ENCODE measurements at places on chromosomes 12 and 14.

- no peak for DNase-seq
These were observed 38.8 kb downstream of the MDM1 start for GRCh38 chr12:68293347-68293746.

- DNase-seq, result no peak
These were observed 1163.3 kb downstream of the VRK1 start for GRCh38 chr14:97960436-97960835.

DNA sequence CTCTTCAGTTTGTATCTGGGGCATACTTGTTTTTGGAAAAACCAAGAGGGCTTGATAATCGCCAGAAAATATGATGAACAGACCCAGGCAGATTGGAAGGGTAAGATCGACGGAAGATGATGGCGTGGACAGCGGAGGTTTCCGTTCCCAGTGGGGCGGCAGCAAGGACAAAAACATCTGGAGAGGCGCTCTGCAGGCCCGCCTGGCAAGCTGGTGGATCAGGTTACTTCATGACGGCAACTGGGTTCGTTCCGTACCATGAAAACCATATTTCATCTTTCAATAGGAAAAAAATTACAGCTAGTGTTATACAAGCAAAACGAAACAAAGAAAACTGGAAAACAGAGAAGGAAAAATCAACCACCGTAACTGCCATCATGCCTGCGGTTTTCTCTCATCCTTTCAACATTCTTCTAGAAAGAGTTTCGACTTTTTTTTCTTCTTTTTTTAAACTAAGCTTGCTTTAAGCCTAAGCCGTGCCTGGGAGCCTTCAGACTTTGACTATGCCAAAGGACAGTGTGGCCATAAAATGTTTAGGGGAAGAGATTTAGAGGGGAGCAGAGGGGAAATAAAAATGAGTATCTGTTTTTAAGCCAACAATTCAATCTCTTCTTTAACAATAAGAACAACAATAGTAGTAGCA is 210.5 kb downstream of the FOXN3 start:
- no peak for DNase-seq

- DNase-seq, result no peak
These were observed 1.6 kb downstream of the OGFOD2 start for GRCh38 chr12:122976648-122976975.

DNA sequence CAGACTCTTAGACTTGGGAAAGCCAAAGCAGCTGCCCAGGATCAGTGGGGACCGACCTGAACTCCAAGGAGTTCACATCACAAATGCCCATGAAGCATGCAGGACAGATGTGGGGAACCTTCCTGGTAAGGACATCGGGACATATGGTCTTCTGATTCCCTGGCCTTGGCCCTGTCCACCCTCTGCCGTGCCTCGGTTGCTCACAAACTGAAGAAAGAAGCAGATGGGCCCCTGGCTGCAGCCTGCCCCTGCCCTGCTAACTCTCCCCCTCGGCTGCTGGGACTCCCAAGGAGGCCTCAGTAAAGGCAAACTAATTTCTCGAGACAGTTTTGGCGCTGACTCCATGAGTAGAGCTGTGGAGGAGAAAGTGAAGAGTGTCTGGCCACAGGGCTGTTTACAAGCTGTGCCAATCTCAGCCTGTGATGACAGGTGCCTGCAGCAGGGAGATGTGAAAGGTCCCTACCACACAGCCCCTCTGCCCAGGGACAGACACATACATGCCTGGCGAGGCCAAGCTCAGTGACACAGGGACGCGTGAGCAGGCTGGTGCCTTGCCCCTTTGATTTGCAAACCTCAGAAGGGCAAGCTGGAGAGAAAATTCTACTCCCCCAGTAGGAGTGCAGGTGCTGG is 48.6 kb downstream of the ISCA2 start:
- DNase-seq, result no peak

- DNase-seq, result no peak
These were observed 177.8 kb upstream of the DIO2 start for GRCh38 chr14:80388980-80389711.

DNA sequence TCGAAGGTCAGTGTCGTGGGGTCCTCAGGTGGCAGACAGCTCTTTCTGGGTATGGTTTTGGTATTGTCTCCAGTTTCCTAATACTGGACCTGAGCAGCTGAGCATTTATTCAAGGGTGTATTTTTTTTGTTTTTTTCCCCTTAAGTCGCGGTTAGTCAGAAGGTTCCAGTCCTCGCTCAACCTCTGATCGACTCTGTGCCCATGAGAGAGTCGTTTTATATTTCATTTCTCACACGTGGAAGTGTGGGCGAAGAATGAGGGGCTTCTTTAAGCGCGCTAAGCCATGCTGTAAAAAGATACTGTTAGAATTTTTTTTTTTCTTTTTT is 499 bp downstream of the MIPOL1 start:
- no peak for DNase-seq

DNA sequence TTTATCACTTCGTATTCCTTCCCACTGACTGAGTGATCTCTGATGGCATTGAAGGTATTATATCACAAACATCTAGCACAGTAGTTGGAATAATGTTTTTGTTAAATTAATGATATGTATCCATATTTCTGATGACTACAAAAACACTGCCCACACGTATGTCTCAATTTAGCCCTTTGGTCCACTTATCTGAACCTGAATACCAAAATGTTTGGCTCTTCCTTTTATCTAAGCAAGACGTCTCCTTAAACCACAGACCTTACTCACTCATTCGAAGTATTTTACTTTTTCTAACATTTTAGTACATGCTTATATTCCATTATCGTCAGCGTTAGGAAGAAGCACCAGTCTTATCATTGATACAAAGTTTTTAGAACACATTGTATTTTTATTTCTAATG is 126.4 kb downstream of the PIK3C2G start:
- DNase-seq, result no peak

DNA sequence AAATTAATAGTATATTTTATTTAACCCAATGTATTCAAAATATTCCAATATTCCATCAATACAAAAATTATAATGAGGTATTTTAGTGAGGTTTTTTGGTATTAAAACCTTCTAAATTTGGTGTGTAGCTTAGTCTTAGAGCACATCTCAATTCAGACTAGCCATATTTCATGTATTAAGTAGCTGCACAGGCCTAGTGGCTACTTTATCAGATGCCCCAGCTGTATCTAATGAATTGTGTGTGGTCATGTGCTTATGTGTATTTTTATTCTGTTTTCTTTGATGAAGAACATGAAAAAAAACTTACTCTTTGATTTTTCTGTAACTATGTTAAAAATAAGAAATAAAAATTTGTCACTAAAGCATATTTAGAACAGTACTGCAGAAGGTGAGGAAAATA is 13.2 kb downstream of the ACTR10 start:
- DNase-seq, result no peak

- DNase-seq, result no peak
These were observed 15.5 kb downstream of the REM2 start for GRCh38 chr14:22898302-22899090.

- DNase-seq, result no peak
These were observed 596.1 kb downstream of the ETNK1 start for GRCh38 chr12:23221066-23221465.
